Muscle of leg (tissue), 16 donors: ENCODE measurements at places on chromosomes 1 and 21. TPM values are rescaled to one million over a fixed set of nuclear protein-coding genes. Genes with fewer than 3 reads are reported as not detected.

The GUK1 gene
- 170 TPM for total RNA-seq

DNA sequence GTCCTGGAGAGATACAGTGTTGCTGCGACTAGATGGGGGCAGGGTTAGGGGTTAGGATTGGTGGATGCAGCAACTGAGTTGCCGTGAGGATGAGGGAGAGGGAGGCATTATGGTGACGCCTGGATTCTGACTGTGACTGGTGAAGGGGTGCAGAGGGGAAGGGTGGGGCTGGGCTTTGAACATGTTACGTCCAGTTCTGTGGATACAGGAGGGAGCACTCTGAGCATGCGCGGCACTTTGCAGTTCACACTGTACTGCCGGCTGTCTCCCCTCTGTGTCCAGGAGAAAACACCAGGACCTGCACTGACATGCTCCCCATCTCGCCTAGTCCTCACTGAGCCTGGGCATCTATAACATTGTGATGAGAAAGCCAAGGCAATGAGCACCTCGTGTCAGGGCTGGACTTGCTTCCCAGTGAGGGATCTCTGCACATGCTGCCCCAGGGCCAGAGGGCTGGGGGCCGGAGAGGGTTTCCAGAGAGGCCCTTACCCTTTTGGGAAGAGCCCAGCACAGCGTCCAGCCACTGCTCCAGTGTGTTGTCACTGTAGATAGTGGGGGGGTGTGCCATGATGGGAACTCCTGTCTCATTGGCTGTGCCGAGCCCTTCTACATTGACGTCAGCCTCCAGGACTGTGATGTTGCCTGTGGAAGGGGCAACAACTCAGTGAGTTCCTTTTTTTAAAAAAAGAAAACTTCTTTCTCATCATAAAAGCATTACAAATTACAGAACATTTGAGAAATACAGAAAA is 7.6 kb downstream of the FAM151A start:
- no peak overlapping the region for H3K27ac ChIP-seq
- DNase-seq = peak; percentile 30
- peaks cover 2% of the 10 kb centered on the region for H3K27me3 ChIP-seq
- H3K4me3 ChIP-seq = no peak overlapping the region

- H3K4me3 ChIP-seq = peak within 1 kb of the TSS; percentile 44
- no peak within 1 kb of the TSS for H3K27ac ChIP-seq
- DNase-seq = peak; percentile 45
- H3K36me3 ChIP-seq = no peaks in the 10 kb centered on the region
- peaks cover 84% of the 10 kb centered on the region for H3K27me3 ChIP-seq
- H3K4me1 ChIP-seq = peaks cover 33% of the 10 kb centered on the region
These were observed at the start of gene KCND3 for GRCh38 chr1:111989531-111990025. Gene KCND3 (minus strand): TSS chr1:111989668.

- peaks cover 6% of the 10 kb centered on the region for H3K27me3 ChIP-seq
- H3K4me1 ChIP-seq = peaks cover 6% of the 10 kb centered on the region
- H3K4me3 ChIP-seq = no peak overlapping the region
- no peaks in the 10 kb centered on the region for H3K36me3 ChIP-seq
- H3K27ac ChIP-seq = peak overlapping the region; percentile 75
These were observed 16.0 kb downstream of the LCK start for GRCh38 chr1:32266921-32267591.

The PDZK1IP1 gene
- 0.09 TPM for total RNA-seq

GRCh38 chr1:38297842-38298241 is 251.2 kb upstream of the POU3F1 start:
- no peak overlapping the region for H3K27ac ChIP-seq
- H3K36me3 ChIP-seq = no peaks in the 10 kb centered on the region
- peak; percentile 40 for DNase-seq
- no peak overlapping the region for H3K4me3 ChIP-seq
- peaks cover 9% of the 10 kb centered on the region for H3K27me3 ChIP-seq
- H3K4me1 ChIP-seq = no peaks in the 10 kb centered on the region

DNA sequence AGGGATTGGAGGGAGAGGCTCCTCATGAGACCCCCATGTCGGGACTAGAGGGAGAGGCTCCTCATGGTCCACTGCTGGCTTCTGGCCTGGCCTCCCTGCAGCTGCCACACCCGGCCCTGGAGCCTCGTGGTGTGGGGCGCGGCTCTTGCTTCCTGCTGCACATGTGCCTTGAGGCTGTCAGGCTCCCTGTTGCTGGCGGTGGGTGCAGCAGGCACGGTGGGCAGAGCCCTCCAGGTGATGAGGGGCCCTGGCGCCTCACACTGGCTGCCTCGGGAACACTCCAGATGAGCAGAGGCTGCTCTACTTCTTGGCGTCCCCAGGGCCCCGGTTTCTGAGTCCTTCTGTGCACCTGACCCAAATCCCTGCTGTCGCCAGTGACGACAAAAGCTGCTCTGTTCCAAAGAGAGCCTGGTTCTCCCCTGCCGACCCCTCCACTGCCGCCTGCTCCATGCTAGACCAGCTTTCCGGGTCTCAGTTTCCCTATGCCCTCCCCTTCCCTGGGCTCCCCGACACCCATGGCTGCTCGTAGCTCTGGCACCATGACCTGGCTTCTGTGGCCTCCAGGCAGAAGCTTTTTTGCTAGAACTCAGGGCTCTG is 9.7 kb upstream of the ATAD3B start:
- H3K27ac ChIP-seq = no peak overlapping the region
- no peak for DNase-seq
- H3K36me3 ChIP-seq = no peaks in the 10 kb centered on the region
- H3K4me1 ChIP-seq = peaks cover 10% of the 10 kb centered on the region
- no peak overlapping the region for H3K4me3 ChIP-seq

GRCh38 chr1:160070243-160071163 is 543 bp upstream of the KCNJ10 start:
- H3K4me1 ChIP-seq = peaks cover 17% of the 10 kb centered on the region
- H3K27me3 ChIP-seq = peaks cover 27% of the 10 kb centered on the region
- no peaks in the 10 kb centered on the region for H3K36me3 ChIP-seq
- peak; percentile 89 for DNase-seq

GRCh38 chr1:31413405-31414001 is 490 bp downstream of the SERINC2 start:
- peak overlapping the region; percentile 61 for H3K4me3 ChIP-seq
- peaks cover 36% of the 10 kb centered on the region for H3K27me3 ChIP-seq
- DNase-seq = peak; percentile 80
- peak overlapping the region; percentile 90 for H3K27ac ChIP-seq
- peaks cover 9% of the 10 kb centered on the region for H3K36me3 ChIP-seq
